ENCODE measurements at places on chromosomes 13 and 19.

GRCh38 chr19:35328851-35329285 is at the start of gene CD22:
Gene CD22 (plus strand): TSS chr19:35329187. CDS start chr19:35332041, 2,854 bp downstream.
- no peak for DNase-seq

DNA sequence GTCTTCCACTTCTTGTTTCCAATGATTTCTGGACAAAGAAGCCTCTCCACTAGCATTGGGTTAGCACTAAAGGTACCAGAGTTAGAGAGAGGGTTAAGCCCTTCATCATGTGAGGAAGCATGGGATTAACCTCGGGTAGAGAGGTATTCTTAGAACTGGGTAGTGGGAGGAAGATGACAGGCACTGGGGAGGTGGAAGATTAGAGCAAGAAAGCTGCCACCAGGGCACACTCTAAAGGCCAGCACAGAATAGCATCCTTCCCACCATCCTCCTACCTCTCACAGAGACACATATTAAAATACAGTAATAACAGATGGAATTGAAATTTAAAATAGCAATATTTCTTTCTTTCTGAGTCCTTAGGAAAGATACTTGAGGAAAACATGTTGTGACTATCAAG is 84.5 kb upstream of the PCDH20 start:
- no peak for DNase-seq

GRCh38 chr13:109836629-109837607 is 50.5 kb upstream of the IRS2 start:
- no peak for DNase-seq

- DNase-seq: no peak
Measured at GRCh38 chr13:108974686-108975085, 345.3 kb downstream of the MYO16 start.

DNA sequence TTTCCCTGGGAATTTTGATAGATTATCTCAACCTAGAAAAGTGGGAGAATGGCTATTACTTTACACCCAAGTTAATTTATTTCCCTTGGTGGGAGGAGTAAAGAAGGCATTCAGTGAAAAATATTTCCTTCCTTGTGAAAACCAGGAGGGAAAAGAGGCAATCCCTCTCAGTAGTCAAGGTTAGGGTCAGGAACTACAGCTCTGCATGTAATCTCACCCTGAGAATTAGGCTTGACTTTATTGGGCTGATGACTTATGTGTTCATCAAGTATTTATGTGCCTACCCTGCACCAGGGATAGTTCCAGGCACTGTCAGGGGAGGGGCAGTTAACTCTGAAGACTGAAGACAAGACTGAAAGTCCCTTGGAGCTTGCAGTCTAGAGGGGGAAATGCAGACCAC is 281.8 kb downstream of the DLEU7 start:
- DNase-seq: no peak

DNA sequence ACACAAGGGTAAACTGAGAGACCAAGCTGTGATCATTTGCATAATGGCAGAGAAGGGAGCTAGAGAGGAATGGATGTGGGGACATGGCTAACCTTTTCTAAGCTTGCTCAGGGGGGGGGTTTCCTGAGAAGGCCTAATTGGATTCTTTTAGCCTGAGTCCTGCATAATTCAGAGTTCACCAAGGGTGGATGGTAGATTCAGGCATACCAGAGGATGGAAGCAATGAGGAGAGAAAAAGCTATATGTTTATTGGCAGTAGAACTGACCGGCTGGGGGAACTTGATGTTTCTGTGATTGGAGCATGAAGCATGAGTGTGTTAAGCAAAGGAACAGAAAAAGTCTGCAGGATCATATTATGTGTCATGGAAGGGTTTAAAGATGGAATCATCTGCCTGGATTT is 65.9 kb upstream of the KLF12 start:
- no peak for DNase-seq

- no peak for DNase-seq
Measured at GRCh38 chr13:21684576-21684975, 13.7 kb downstream of the FGF9 start.

GRCh38 chr13:41942462-41943094 is 18.3 kb downstream of the VWA8 start:
- no peak for DNase-seq

DNA sequence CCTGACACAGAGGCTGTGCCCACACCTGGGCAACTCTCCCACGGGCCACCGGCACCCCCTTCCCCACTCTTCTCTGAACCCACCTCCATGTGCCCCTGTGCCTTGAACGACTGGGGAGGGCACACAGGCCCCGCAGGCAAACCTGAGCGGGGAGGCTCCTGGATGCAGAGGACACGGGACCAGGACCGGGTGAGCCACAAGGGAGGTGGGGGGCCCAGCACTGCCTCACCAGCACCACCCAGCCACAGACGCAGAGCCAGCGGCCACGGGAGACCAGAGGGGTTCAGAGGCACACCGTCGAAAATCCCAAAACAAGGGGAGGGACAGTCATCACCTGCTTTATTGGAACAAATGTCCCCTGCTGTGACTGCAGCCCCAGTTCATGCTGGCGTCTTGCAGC is 49.4 kb downstream of the STK24 start:
- DNase-seq: no peak

DNA sequence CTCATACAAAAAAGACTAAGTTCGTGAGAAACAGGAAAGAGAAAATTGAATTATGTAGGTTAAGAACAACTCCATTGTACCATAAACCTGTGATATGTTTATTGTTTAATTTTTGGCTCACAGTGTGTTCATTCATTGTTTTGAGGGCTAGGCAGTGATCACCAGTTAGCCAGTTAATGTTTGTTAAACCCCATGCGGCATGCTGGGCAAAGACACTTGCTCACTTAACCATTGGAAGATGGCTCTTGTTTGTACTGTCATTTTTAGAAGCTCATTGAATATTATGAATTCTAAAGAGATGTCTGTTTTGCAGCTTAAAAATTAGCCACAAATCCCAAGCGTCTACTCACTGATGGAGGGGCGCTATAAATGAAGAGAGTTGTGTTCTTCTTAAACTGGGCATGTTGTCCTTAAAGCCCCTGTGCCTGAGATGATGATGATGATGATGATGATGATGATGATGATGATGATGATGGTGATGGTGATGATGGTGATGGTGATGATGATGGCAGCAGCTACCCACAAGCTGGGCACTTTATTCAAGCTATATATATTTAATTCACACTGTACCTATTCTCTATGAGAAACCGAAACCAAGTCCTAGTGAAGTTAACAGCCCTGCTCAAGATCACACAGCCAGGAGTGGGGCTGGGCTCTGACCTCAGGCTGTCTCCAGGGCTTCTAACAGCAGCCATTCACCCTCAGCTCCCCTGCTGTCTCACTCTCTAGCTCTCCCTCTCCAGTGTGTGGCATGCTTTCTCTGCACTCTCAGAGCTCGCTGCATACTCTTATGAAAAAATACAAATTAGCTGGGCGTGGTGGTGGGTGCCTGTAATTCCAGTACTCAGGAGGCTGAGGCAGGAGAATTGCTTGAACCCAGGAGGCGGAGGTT is 169.1 kb downstream of the SHISA2 start:
- DNase-seq: no peak

GRCh38 chr19:1847684-1848398 is 442 bp downstream of the REXO1 start:
- DNase-seq: no peak

- DNase-seq: no peak
Measured at GRCh38 chr19:55644191-55644833, 863 bp downstream of the ZNF581 start.

- no peak for DNase-seq
Measured at GRCh38 chr19:15506074-15506571, 2.2 kb upstream of the CYP4F22 start.

- no peak for DNase-seq
Measured at GRCh38 chr13:104106705-104107393, 1040.6 kb upstream of the SLC10A2 start.

DNA sequence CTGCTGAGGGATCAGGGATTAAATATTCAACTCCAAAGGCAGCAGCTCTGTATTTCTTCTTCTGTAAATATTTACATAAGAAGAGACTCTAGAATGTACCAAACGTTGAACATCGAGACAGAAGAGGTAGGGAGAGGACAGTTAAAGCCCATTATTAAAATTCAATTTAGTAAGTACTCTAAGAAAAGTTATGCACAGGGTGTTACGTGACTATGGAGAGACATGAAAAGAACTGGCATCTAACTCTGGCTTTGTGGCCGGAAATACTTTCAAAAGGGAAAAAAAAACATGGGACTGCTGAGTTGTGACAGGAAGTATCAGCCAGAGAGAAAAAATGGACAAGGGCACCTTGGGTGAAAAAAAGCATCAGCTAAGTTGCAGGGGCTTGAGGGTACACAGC is 36.7 kb downstream of the LNX2 start:
- DNase-seq: no peak

- DNase-seq: no peak
Measured at GRCh38 chr13:70616847-70617246, 508.6 kb upstream of the KLHL1 start.

DNA sequence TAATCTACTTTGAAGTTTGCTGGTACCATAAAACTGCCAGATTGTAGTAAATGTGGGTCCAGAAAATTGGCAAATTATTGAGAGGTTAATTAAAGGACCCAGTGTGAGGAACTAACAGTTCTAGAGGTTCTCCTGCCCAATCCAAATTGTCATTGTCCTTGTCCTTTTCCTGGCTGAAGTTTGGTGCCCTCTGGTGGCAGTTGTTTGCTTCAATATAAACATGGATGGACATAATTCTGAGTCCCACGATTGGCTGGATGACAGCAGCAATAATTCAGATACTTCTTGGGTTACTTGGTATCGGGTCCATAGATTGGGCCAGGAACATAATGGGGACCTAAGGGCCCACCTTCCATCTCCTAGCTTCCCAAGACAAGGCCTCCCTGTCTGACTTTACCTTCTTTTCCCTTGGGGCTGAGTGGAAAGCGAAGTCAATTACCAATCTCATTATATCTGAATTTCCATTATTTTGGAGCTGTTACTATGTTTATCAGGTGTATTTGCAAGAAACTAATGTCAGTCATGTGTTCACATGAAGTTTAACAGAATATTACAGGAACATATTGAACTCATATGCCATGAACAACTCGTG is 33.8 kb upstream of the GARRE1 start:
- DNase-seq: peak; percentile 28

DNA sequence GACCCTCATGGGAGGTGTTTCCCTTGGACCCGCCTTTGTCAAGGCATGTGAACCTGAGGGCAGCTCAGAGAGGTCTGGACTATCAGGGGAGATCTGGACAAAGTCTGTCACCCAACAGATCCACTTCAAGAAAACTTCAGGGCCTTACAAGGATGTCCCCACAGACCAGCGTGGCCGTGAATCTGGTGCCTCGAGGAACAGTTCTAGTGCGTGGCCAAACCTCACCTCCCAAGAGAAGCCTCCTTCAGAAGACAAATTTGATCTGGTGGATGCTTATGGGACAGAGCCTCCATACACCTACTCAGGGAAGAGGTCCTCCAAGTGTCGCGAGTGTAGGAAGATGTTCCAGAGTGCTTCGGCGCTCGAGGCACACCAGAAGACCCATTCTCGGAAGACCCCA is 11.5 kb downstream of the ZSCAN22 start:
- no peak for DNase-seq

DNA sequence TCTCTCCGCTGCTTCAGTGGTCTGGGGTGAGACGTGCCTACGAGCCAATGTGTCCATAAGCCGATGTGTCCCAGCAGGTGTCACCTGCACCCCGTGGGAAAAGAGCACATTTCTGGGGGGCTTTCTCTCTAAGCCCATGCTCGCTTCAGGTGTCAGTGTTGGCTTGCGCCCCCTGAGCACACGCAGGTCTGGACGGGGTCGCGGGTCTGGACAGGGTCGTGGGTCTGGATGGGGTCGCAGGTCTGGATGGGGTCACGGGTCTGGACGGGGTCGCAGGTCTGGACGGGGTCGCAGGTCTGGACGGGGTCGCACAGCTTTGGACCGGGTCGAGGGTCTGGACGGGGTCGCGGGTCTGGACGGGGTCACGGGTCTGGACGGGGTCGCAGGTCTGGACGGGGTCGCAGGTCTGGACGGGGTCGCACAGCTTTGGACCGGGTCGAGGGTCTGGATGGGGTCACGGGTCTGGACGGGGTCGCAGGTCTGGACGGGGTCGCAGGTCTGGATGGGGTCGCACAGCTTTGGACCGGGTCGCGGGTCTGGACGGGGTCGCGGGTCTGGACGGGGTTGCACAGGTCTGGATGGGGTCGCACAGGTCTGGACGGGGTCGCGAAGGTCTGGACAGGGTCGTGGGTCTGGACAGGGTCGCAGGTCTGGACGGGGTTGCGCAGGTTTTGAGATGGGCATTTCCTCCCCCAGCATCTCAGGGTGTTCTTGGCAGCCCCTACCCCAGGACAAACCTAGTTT is 24.5 kb upstream of the TFDP1 start:
- no peak for DNase-seq

- DNase-seq: peak; percentile 21
Measured at GRCh38 chr19:2475018-2475701, 767 bp upstream of the GADD45B start.

- DNase-seq: no peak
Measured at GRCh38 chr13:26771796-26772195, 11.2 kb upstream of the GPR12 start.

- no peak for DNase-seq
Measured at GRCh38 chr19:57506163-57506562, 6.4 kb downstream of the ZNF773 start.

GRCh38 chr19:10724573-10725071 is 6.7 kb downstream of the DNM2 start:
- DNase-seq: no peak

DNA sequence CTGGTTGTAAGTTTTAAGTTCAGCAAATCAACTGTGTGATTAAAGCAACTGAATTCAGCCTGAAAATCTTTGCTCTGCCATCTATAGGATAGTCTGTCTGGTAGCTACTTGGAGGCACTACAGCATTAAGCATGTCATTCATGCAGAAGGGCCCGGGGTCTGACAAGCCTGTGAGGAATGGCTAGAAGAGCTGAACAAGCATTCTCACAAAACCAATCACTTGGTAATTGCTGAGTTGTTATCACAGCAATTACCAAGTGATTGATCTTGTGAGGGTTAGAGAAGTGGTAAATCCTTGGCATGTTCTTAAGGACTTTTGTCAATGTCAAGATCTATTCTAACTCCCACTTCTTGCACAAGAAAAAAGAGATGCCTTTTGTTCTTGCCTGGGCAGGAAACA is 356.1 kb downstream of the FGF14 start:
- no peak for DNase-seq

GRCh38 chr13:32600890-32601289 is 14.6 kb downstream of the PDS5B start:
- DNase-seq: no peak

DNA sequence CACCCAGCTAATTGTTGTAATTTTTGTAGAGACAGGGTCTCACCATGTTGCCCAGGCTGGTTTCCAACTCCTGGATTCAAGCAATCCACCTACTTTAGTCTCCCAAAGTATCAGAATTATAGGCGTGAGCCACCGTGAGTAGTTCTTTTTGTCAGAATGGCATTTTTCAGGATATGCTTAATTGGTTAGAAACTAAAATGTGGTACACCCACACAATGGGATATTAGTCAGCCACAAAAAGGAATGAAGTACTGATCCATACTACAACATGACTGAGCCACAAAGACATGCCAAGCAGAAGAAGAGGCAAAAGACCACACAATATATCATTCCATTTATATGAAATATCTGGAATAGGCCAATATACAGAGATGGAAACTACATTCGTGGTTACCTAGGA is 41.7 kb upstream of the MAP3K10 start:
- no peak for DNase-seq

Data from activated T-helper 1 cell treated with anti-CD3 and anti-CD28 coated beads, Interleukin-2, amount 50 U/mL, for 16 hours (primary cell).